Stimulated activated CD8-positive, alpha-beta memory T cell treated with anti-CD3 and anti-CD28 coated beads, Interleukin-4, amount 100 ng/mL, for 4 hours (primary cell): ENCODE measurements at places on chromosomes 7 and 10.

DNA sequence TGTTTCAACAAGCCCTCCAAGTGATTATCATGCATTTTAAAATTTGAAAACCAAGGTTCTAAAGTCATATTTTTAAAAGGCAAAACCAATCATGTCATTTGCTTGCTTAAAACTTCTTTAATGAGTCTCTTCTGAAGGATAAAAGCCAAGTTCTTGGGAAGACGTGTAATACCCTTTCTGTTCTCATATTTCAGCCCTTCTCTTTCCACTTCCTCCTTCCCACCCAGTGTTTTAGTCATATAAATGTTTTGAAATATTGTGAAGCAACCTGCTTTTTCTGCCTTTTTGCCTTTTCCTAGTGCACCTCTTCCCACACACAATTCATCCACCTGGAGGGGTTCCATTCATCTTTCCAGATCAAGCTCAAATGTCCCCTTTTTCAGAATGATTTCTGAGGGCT lies 211.1 kb upstream of the LRRTM3 start:
- DNase-seq, result no peak

DNA sequence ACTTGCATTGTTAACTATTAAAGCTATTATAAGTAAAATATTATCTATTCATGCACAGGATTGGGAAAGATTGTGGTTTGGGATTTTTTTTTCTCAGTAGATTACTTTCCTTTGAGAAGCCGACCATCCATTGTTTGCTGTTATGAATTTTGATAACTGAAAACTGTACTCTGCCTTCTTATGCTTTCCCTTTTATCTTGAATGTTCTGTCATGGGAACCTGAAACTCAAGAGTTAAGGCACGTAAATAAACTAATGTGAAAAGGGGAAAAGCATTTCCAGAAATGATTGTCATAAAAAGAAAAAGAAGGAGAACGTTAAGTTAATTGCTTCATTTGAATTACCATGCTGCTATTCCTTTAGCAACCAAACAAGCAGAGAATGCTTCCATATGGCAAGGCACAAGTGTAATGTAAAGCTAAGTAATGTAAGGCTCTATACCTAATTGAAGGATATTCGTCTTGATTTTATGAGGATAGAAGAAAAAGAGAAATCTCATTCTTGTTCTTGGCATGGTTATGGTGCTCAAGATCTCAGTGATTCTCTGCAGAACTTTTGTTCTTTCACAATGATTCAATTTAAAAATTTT lies 370.8 kb downstream of the AUTS2 start:
- DNase-seq, result no peak

DNA sequence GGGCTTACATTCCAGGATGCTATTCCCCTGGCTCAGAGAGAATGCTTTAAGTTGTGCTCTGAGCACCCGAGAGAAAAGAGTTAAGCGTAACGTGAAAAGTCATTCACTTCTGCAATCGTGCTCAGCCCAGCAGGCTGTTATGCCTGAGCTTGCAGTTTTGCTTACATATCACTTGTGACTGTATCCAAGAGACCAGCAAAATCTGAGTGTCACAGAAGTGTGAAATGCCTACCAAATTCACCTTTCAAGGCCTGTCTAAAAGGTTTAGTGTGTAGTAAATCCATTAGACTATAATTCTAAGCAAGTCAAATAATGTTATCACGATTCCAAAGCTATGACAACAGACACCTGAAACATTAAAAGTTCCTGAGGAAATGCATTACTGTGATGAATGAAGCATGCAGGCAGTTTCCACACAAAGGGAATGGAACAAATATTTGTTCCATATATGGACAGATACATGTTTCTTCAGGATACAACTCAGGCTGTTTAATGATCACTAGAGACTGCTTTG lies 20.1 kb downstream of the ITGB1 start:
- no peak for DNase-seq

- no peak for DNase-seq
Measured at GRCh38 chr10:11489591-11489990, 121.9 kb downstream of the USP6NL start.

DNA sequence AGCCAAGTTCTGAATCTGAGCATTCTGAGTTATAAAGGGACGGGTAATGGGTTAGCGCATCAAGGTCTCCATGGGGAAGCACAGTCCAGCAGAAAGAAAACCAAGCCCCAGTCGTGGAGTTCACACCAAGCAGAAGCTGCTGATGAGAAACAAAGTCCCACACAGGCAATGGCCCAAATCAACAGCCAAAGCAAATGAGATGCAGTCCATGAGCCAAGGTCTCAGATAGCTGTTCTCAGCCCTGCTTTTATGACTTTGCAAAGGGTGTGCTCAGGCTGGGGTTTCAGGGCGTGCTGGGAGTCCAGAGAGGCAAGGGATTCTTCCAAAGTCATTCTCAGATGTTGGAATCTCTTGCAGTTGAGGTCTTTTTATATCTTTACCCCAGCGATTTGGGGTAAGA lies 32.0 kb downstream of the THNSL1 start:
- no peak for DNase-seq

- DNase-seq, result no peak
Measured at GRCh38 chr10:77308084-77308732, 329.4 kb downstream of the KCNMA1 start.

GRCh38 chr7:127809261-127809702 lies 157.3 kb downstream of the SND1 start:
- DNase-seq, result no peak

DNA sequence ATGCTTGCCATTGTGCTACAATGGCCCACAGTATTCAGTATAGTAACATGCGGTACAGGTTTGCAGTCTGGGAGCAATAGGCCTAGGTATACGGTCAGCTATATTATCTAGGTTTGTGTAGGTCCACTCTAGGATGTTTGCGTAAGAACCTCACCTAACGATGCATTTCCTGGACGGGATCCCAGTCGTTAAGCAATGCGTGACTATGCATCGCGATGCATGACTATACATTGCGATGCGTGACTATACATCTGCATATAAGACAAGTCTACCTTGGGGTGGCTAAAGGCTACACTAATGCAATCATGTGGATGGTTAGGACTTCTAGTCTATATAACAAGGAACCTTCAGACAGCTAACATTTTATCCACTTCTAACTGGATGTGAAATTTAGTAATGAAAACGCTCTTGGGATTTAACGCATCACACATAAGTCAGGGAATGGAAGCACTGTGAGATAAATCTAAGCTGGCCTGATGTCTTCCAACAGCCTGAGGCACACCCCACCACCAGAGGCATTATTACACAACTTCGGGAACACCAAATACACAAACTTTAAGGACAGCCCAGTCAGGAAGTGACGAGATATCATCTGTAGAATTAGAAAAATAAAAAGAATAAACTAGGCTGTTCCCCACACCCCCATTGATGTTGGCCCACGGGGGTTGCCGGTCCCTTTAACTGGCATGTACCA lies 9.2 kb downstream of the GNA12 start:
- DNase-seq, result no peak

DNA sequence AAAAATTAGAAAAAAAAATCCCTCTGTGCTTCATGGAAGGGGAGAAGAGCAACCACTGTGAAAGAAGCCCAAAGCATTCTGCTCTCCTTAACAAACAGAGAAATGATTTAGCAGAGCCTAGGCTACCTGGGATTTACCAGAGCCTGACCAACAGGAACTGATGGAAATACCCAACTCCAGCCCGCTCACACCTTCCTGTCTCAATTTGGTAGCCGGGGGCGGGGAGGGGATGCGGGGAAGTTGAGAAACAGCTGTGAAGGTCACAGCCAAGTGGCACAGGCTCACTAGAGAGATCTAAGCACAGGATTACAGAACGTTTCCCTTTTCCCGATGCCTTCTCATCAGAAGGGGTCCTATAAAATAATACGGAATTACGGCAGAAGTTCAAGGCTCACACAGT lies 17.6 kb downstream of the RSU1 start:
- DNase-seq, result no peak

- DNase-seq, result no peak
Measured at GRCh38 chr10:114749014-114749413, 72.6 kb upstream of the FHIP2A start.

GRCh38 chr10:71802715-71803488 lies 29.6 kb upstream of the VSIR start:
- no peak for DNase-seq

DNA sequence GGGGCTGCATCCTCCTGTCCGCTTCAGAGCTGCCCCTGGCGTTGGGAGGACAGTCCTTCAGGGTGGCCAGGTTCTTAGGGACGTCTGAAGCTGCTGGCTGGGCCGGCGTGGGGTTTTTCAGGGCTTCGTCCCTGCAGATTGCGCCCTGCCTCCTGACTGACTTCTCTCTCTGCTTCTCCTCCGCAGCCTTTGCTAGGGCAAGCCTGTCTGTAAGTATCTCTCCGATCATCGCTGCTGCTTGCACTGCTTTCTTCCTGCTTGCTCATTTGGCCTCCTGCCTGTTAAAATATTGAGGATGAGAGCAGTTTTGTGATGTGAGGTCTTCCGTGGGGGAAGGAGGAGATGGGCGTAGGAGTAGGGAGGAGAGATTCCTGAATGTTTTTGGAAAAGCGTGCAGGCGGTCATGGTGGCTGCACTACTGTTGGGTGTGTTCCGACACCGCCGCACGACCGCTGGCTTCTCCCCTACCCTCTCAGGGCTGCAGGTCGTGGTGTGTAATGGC lies 25.3 kb downstream of the PFKFB3 start:
- no peak for DNase-seq

GRCh38 chr7:116998567-116999175 lies 45.4 kb downstream of the ST7 start:
- no peak for DNase-seq
